Stimulated activated CD4-positive, alpha-beta T cell treated with anti-CD3 and anti-CD28 coated beads, Interleukin-1b, Interleukin-23, amount 100 ng/mL, for 4 hours (primary cell): ENCODE measurements at places on chromosomes 1 and 21.

DNA sequence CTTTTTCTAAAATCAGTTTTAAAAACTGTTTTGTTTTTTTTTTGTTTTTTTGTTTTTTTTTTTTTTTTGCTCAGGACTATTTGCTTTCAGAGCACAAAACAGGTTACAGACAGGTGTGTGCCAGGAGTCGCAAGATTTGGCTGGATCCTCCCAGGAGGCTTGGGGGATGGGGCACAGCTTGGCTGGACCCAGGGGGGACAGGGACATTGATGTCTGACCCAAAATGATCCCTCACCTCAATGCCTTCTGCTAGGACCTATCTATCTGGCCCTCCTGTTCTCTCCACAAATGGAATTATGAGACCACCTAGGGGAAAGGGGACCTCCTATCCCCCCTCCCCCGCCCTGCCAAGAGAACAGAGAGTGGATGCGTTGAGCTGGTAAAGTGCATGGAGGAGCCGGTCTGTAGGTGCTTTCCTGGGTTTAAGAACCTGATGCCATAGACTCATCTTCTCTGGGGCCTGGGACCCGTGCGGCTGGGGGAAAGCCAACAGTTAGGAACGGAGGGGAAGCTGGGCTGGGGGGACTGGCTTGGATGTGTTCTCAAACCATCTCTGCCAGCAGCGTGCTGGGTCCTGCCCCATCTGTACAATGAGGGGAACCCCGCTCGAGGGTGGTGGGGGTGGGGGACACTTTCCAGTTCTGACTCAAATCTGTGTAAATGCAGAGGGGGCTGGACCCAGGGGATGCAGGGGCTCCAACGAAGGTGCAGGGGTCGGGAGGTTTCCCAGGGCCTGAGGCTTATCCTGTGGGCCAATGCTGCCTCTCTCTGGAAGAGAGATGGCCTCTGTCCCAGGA lies 28.9 kb downstream of the RUNX3 start:
- DNase-seq: no peak

GRCh38 chr1:205315008-205315618 lies 6.4 kb downstream of the NUAK2 start:
- no peak for DNase-seq

DNA sequence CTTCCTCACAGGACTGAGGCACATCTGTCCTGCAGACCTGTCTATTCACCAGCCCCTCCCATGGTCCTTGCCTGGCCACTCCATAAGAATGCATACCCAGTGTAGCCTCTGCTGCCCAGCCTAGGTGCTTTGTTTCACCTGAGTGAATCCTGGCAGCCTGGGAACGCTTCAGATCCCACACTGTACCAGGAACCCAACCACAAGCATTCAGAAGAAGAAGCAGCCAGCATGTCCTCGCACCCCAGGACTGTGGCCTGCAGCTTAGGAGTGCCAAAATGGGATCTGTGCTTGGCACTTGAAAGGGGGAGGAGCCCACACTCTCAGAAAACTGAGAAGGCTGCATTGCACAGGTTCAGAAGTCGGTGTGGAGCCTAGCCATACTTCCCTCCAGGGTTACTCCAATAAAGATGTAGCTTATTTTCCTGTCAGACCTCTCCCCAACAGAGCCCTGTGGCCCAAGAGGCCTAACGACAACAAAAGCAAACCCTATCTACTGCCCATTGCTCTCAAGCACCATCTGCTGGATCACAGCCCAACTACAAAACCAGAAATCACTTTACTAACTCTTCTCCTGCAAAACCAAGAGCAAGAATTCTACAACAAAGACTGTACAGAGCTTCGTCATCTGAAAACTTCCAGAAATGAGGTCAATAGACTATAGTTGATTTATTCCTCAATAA lies 923.1 kb upstream of the NEGR1 start:
- DNase-seq: no peak

- no peak for DNase-seq
Measured at GRCh38 chr1:197782722-197783360, 7.6 kb upstream of the DENND1B start.

GRCh38 chr1:53725238-53725689 lies 13.7 kb downstream of the GLIS1 start:
- DNase-seq: no peak

- DNase-seq: no peak
Measured at GRCh38 chr1:242187171-242187570, 188.3 kb upstream of the MAP1LC3C start.

GRCh38 chr21:42198929-42199867 lies 19.7 kb upstream of the ABCG1 start:
- no peak for DNase-seq

DNA sequence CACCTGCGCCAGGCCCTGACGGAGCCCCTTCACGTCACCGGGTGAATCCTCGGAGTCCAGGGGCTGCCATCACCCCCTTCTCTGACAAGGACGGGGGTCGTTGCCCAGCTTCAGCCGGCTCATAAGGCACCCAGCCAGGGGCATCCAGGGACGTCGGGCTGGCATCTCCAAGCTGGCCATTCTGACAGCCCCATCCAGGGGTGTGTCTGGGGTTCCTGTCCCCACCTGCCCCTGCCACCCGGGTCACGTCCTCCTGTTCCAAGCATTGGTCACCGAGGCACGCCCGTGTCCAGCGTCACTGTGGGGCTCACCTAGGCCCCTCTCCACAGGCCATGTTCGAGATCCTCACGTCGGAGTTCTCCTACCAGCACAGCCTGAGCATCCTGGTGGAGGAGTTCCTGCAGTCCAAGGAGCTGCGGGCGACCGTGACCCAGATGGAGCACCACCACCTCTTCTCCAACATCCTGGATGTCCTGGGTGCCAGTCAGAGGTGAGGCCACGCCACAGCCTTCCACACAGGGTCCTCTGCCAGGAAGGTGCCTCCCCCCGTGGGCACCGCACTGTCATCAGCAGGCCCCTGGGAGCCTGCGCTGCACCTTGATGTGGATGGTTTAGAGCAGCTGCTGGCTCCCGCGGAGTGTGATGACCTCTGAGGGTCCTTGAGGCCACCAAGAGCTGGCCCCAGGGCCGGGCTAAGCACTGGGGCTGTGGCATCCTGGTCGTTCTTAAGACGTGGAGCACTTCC lies 14.8 kb downstream of the ARHGEF16 start:
- DNase-seq: no peak

- no peak for DNase-seq
Measured at GRCh38 chr1:203324105-203325025, 19.0 kb downstream of the BTG2 start.

DNA sequence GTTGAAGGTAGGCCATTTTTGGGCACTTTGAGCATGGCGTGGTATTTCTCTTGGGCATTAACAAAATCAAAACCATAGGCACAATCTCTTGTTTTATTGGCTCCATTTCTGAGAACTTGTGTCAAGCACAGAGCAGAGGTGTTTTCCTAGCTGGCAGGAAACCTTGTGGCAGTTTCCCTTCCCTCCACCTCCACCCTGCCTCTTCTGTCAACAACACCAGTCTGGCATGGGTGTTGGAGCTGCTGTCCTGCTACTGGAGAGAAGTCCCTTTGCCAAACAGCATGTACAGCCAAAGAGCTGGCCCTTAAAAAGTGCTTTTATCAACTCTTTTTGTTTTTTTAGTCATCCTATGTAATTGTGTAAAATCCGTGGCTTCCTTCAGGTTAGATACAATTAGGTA lies 16.0 kb downstream of the ATP1A1 start:
- no peak for DNase-seq

- no peak for DNase-seq
Measured at GRCh38 chr1:187787736-187788135, 959.0 kb downstream of the PLA2G4A start.

GRCh38 chr1:12450090-12450755 lies 167.8 kb downstream of the DHRS3 start:
- DNase-seq: no peak

DNA sequence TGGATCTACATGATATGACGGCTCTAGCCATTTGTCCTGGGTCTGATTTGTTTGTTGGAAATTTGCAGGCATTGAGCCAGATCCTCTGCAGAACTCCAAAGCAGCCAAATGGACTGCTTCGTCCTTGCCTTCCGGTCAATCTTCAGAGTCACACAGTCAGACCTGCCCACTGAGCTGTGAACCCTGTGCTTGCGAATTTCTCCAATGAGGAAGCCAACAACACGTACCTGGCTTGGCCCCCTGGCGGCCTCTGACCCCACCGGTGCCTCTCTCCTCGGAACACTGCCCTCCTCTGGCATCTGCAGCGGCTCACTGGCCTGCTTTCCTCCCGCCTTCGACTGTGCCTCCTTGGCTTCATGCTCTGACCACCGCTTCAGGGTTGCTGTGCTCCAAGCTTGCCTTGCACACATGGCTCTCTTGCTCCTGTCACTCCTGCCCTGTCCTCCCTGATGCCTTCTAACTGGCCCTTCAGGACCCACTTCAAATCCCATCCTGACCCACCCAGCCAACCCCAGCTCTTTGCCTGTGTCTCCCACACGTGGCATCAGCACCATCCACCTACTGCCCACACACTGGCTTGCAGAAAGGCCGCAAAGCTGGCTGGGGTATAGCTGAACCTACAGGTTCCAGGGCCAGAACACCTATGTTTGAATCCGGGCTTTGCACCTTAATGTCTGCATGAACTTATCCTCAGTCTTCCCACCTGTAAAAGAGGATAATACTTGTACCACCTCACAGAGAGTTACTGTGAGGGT lies 128.2 kb downstream of the KCNN3 start:
- DNase-seq: no peak

GRCh38 chr1:20723537-20724363 lies 5.9 kb upstream of the KIF17 start:
- no peak for DNase-seq

- peak; percentile 66 for DNase-seq
Measured at GRCh38 chr1:234065794-234066447, 161.4 kb downstream of the SLC35F3 start.

DNA sequence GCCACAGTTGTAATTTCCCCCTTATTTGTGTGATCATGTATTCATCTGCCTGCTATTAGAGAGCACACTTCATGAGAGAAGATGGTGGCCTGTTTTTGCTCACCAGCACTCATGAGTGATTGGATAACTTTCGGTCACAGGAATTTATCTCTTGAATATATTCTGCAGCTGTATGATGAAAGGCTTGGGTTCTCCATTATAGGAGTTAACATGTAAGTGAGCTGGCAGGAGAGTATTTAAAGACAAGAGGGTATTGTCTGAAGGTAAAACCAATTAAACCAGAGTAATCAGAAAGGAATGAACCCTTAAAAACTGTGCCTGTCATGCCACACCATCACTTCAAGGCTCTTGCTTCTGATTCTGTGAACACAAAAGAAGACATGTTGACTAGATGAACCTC lies 574.9 kb upstream of the CAMK1G start:
- DNase-seq: no peak

DNA sequence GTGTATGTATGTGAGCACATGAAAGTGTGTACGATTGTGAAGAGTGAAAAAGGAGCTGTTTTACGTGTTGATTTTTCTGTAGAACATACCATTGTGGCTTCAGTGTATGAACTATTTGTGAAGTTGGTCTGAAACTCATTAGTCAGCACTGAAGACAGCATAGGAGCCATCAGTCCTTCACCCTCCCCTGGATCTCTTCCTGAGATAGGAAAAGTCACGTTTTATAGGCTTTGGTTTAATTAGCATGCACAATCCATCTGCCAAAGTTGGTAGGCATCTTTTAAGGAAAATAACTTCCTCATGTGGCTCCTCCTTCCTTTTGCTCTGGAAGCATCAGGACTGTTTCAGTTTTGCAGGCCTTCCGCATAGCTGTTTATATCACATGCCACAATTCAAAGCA lies 1.4 kb upstream of the RABIF start:
- DNase-seq: no peak

DNA sequence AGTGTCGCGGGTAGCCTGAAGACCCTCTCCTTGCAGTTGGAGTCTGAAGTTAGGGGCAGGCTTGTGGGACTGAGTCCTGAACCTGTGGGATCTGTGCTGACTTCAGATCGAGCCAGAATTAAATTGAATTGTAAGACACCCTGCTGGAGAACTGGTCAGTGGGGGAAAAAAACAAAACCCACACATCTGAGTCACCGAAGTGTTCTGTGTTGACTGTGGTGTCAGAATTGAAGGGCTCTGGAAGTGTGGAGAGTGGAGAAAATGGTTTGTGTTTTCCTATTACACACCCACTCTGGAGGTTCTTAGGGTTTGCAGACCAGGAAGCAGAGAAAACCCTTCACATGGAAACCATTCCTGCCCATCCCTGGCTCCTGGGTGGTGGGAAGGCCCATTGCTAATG lies 209.5 kb upstream of the GALNT2 start:
- DNase-seq: no peak

GRCh38 chr21:43004926-43005325 lies 30.6 kb downstream of the PKNOX1 start:
- DNase-seq: no peak
